ENCODE measurements at places on chromosomes 6 and 20. TPM values are rescaled to one million over a fixed set of nuclear protein-coding genes. Genes with fewer than 3 reads are reported as not detected.

Gene KCNQ2
- total RNA-seq = 36.4 TPM

- DNase-seq = no peak
Observed at GRCh38 chr6:13715444-13715883, 3.8 kb upstream of the RANBP9 start.

DNA sequence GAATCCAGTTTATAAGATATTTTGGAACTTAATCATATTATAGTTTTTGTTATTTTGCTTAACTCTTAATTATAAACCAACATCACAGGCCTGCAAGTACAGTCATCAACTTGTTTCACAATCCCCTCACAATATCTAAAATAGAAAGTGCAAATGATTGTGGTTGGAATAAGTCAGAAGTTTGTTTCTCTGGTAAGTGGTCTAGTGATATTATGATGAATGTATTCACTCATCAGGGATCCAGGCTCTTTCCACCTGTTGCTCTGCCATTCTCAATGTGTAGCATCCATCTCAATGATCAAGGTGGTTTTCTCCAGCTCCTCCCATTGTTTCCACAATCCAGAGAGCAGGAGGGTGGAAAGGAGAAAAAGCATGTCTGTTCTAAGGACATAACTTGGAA lies 54.2 kb downstream of the OPN5 start:
- no peak for DNase-seq

- no peak for DNase-seq
Observed at GRCh38 chr6:75882734-75883133, 133.7 kb downstream of the MYO6 start.

DNA sequence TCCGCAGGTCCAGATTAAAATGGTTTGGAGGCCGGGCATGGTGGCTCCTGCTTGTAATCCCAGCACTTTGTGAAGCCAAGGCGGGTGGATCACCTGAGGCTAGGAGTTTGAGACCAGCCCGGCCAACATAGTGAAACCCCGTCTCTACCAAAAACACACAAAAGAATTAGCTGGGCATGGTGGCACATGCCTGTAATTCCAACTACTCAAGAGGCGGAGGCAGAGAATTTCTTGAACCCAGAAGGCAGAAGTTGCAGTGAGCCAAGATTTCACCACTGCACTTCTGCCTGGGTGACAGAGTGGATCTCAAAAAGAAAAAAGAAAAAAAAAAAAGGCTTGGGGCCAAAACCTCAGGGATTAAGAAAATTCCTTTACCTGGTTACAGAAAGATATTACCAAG lies 30.5 kb downstream of the C6orf15 start:
- DNase-seq = no peak

DNA sequence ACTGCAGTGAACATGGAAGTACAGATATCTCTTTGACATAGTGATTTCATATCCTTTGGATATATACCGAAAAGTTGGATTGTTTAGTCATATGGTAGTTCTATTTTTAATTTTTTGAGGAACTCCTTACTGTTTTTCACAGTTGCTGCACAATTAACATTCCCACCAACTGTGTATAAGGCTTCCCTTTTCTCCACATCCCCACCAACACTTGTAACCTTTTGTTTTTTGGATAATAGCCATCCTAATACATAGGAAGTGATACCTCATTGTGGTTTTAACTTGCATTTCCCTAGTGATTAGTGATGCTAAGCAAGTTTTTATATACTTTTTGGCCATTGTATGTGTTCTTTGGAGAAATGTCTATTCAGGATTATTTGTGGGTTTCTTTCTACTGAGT lies 45.1 kb upstream of the TENT5A start:
- DNase-seq = no peak

DNA sequence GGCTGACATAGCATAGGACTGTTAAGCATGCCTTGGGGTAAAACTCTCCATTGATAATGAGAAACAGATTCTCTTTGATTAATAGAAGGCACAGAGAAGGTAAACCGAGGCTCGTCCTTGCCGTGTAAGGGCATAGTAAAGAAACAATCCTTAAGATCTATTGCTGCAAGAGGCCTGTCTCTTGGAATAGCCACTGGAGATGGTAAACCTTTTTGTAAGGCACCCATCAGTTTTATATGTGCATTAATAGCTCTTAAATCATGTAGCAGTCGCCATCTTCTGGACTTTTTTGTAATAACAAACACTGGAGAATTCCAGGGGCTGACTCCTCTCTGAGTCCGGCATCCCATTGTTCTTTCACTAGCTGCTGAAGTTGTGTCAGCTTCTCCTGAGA lies 8.4 kb upstream of the ABHD12 start:
- DNase-seq = peak; percentile 69
